ENCODE measurements at places on chromosomes 12 and 14.

GRCh38 chr12:92393504-92393903 is 247.9 kb upstream of the BTG1 start:
- DNase-seq: peak; percentile 66

DNA sequence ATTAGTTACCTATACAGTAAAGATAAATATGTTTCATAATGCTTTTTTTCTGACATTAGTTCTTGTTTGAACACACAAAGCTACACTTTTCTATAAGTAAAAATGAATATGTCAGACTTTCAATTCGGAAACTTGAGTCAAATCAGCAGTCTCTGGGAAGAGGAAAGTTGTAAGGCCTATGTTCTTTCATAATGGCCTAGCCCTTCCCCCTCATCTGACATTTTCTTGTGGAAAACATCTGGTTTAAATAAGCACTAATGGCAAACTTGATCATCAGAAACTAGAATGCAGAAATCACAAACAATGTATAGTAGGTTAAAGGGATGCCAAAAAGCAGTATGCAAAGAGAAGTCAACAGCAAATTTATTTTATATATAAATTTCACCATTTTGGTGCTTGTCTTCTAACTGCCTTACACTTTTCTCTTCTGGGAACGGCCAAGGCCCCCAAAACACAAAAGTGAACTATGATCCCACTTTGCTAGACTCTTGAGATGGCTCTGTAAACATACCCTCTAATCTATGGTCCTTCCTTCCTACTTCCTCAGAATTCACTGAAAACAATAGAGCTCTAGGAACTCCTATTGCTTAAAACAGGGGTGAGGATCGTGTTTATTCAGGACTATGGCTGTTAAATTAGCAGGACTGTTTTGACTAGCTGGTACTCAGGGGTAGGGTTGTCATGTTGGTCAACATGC is 444.1 kb downstream of the RAD51B start:
- no peak for DNase-seq

GRCh38 chr12:26278666-26279065 is 83.3 kb downstream of the SSPN start:
- DNase-seq: no peak

- no peak for DNase-seq
These were observed 9.3 kb downstream of the PLEKHD1 start for GRCh38 chr14:69493791-69494190.

DNA sequence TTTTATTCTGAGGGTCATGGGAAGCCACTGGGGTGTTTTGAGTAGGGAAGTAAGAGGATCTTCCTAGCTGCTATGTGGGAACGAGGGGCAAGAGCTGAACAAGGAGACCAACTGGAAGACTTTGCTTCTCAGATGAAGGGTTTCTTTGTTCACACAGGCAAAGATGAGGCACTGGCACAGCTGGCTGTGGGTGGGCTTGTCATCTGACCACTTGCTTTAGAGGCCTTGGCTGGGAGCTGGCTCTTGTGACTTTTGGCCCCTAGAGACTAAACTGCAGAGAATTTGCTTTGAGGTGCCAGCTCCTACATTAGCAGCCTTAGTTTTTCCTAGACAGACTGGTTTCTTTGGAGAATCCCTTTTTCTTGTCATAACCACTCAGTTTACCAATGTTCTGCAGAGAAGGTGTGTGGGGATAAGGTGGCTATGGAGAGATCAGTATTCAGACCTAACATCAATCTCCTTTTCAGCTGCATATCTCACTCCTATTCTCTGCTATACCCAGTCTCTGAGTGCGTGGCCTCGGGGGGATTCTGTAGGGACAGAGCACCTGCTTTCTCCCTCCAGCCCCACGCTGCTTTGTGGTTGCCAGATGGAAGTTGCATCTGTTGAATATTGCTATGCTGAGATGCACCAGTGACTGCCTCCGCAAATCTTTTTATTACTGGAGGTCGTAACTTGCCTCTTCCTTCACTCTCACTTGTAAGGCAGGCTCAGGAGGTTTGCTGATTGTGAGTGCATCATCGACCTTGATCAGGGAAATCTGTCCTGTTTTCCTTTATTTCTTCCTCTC is 12.7 kb downstream of the PPP2R5C start:
- no peak for DNase-seq

DNA sequence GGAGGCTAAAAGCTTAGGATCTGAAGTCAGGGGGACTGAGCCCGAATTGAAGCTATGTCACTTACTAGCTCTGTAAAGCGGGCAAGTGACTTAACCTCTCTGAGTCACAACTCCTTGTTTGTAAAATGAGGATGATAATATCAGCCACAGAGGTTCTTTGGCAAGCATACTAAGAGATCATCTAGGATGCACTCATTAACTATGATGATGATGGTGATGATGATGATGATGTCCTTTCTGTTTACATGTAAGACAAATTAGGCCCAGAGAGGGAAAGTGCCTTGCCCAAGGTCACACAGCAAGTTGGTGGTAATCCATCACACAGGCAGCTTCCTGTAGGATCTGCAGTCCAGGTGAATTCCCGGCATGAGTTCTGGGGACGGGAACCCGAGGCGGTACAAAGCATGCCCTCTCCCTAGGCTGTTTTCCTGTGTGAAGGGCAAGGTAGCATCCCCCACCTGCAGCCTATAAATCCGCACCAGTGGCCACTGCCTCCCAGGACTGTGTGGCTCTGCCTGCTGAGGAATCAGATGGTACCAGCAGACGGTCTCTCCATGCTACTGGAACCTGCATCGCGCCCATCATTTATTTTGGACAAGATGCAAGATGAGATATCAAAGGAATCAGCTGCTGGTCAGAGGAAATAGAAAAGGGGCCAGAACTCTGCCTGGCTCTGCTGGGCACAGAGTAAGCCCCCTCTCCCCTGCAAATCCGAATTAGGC is 55.2 kb downstream of the MAP1LC3B2 start:
- DNase-seq: no peak

GRCh38 chr14:63039866-63040265 is 5.4 kb downstream of the KCNH5 start:
- DNase-seq: peak; percentile 53

DNA sequence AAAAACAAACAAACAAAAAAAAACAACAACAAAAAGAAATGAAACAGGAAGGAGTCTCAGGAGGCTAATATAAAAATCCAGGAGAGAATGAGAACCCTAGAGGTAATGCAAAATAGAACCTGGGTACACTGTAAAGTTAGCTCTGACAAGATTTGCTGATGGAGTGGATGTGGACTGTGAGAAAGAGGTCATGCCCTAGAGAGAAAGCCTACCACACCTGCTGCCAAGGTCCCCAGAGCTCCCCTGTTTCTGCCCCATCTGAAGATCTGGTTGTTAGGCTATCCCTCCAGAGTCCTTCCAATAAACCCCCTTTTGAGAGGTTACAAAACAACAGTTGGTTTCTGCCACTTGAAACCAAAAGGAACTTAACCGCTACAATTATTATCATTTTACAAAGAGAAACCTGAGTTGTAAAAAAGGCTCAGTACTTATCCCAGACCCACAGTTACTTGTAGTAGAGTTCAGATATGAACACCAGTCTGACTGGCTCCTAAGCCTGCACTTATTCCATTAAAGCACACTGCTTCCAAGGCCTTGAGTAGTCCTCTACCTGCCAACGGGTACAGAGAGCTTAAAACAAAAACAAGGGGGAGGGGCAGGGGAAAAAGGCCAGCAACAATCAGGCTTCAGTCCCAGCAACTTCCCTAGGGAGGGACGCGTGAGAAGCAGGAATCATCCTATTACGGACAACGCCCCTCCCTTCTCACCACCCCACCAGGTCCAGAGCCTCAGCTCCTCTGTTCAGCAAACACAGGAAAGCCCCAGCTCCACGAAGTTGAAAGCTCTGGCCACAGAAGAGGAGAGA is 27.7 kb downstream of the PPP1R13B start:
- peak; percentile 86 for DNase-seq

DNA sequence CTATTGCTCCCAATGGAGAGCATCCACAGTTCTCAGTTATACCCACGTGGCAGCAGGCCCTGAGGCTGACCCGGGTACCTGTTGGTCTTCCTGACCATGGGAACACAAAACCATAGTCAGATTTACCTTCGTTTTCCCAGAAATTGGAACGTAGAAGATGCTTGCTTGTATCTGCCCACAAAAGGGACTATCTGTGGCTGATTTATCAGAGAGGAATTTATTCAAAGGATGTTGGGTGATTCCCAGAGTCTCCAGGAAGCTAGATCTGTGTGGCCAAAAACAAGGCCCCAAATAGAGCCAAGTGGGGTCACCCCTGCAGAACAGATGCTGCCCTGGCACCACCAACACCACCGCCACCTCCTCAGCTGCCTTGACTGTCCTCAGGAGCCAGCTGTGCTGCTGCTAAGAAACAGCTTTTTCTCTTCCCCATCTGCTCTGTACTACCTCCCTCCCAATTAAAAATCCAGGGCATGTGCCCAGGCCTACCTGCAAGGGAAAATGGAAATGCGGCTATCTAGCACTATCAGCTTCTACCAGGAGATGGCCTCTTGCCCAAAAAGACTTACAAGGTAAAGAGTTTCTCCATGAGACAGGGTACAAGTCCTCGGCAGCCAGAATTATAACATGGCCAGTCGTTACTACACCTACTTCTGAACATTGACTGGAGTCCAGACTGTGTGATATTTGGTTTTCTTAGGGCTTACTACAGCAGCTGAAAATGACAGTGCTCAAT is 128.6 kb upstream of the PLEKHG7 start:
- peak; percentile 83 for DNase-seq

DNA sequence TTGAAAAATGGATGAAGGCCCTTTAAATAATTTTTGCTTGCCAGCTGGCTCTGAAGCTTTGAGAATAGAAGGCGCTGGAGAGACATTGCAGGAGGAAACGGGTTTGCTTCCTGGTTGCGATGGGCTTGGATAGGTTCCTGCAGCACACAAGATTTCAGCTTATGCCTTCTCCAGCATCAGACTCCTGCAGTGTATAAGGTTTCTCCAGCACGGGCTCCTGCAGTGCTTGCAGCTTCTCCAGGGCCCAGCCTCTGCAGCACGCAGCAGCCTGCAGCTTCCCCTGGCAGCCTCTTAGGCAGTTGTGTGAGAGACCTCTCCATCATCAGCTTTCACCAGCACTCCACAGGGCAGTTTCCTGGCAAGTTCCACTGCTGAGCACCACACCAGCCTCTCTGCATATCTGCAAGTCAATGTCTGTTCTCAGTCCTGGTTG is 78.7 kb upstream of the ZDHHC17 start:
- peak; percentile 87 for DNase-seq

- DNase-seq: no peak
These were observed 26.7 kb downstream of the GTF2A1 start for GRCh38 chr14:81193924-81194633.

DNA sequence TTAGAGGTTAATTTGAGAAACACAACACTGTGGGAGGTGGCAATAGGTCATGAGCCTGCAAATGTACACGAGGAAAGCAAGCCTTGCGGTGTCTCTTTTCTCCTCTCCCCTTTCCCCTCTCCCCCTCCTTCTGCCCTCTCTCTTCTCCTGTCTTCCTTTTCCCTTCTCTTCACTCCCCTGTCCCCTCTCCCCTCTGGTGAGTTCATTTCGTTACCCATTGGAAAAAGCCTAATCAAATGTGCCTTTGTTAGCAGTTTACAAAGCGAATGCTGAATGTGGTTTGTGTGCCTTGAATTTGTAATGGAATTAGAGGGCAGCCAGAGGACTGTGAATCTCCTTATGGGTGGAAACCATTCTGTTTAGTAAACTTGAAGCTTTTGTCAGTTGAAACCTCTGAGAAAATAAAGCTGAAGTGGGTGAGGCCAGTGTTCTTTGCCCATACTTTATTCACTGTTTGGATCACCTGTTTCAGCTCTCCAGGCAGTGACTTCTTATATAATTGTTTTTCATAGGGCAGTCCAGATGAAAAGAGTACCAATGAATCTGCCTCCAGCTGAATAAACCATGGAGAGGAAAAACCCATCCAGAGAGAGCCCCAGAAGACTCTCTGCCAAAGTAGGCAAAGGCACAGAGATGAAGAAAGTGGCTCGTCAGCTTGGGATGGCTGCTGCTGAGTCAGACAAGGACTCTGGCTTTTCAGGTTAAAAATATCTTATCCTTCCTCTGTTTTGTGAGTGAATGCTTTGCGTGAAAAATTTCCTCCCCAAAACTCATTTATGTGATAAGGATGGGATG is 7.3 kb downstream of the CIPC start:
- DNase-seq: no peak

DNA sequence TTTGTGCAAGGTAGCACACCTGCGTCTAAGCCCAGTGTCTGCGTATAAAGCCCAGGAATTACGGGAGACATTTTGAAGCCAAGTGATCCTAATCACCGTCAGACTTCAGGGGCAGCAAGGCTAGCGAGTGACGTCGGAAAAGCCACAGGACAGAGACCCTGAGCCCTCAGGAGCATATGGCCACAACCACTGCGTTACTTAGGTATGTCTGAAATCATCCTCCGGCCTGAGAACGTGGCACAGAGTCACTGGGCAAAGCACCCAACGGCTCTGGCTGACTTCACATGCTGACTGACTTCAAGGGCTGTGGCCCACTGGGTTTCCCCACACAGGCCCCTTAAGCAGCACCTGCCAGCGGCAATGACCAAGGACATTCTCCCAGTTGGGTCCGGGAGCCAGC is 71.5 kb downstream of the RIMBP2 start:
- DNase-seq: no peak

DNA sequence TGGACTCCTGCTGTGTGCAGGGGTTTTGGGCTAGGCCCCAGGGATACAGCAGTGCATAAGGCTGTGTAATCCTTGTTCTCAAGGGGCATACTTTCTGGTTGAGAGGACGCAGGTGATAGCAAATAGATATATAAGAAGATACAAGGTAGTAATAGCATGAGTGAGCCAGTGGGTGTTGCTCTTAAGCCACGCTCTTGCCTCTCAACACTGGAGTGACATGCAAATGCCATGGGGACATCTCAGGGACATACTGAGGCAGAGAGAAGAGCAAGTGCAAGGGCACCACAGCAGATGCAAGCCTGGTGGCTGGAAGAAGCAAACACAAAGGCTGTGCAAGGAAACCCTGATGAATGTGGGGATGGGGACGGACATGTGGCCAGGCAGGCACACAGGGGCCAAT is 223.3 kb downstream of the CHST11 start:
- DNase-seq: peak; percentile 77

- no peak for DNase-seq
These were observed 14.9 kb upstream of the POLR3B start for GRCh38 chr12:106342397-106343213.

- DNase-seq: peak; percentile 70
These were observed 50.3 kb downstream of the KCNA1 start for GRCh38 chr12:4960030-4960429.

- no peak for DNase-seq
These were observed 479.0 kb downstream of the GLT1D1 start for GRCh38 chr12:129332286-129332685.

DNA sequence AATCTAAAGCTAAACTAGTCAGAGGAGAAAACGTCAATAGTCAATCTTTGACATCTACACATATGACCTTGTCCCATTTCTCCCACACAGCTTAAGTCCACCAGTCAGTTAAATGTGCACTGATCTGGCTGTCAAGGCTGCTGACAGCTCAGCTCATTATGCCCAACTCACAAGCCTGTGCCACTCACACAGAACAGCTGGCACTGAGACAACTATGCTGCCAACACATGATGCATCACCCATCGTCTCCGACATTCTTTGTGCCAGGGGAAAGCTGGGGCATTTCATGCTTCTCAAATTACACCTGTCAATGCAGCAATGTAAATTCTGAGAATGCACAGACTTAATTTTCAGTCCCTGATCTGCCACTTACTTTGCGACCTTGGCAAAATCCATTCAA is 25.3 kb downstream of the GNS start:
- DNase-seq: no peak

GRCh38 chr14:88868558-88869159 is 44.2 kb downstream of the TTC8 start:
- DNase-seq: no peak

Measured in endodermal cell (in vitro differentiated cells).